Stimulated activated CD4-positive, alpha-beta T cell treated with anti-CD3 and anti-CD28 coated beads, Interleukin-2, amount 100 ng/mL, for 24 hours (primary cell): ENCODE measurements at places on chromosomes 2 and 18.

GRCh38 chr2:141554810-141555209, 576.0 kb downstream of the LRP1B start:
- no peak for DNase-seq

GRCh38 chr18:48819276-48819675, 131.5 kb downstream of the SMAD7 start:
- DNase-seq: peak; percentile 11

DNA sequence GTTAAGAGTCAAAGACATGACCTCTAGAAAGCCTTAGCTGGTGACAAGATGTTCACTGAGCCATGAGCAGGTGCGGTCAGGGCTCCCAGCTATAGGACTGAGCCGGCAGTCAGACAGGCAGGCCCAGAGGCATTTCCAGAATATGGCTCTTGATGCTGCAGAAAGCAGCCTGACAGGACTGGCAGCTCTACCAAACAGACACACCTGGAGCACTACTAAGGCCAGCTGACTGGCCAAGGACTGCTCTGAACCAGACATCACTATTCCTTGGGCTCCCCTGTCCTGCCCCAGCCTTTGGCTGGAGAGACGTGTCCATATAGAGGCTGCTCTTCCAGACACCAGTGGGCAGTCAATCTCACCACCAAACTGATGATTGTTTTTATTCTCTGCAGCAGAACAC, 98.8 kb downstream of the RIF1 start:
- no peak for DNase-seq

- no peak for DNase-seq
Observed at GRCh38 chr18:3218819-3219218, 949 bp downstream of the MYOM1 start.

DNA sequence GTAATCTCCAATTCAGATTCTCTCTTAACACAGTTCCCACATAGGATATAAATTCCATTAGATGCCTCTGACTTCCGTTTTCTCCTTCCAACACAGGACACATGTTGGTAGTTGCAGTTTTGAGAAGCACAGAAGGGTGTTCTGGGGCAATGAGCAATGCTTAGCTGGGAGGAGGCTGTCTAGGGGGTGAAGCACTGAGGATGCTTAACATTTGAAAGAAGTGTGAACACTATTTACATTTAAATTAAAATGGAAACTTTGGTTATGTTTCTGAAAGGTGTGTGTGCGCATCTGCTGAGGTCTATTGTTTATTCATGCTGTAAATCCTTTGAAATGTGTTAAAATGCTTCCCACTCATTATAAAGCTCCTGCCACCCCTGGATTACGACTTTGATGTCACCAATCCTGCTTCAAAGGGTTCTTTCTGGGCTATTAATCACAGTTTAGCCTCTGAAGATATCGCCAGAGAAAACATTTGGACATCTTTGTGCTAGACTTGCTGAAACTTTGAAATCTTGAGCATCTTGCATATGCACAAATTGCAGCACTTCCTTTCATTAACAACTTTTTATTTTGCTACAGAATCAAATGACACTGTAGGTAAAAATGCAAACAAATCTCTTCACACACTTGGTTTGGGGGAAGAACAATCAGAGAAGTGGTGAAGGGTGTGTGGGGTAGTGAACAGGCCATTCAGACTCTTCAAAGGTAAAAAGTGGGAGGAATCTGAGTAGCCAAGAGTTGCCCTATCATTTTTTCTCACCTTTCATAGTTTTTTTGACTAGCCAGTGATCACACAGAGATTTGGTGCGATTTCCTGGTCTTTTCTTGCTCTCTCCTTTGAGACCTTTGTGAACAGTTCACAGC, 258.4 kb downstream of the MYO3B start:
- DNase-seq: no peak

DNA sequence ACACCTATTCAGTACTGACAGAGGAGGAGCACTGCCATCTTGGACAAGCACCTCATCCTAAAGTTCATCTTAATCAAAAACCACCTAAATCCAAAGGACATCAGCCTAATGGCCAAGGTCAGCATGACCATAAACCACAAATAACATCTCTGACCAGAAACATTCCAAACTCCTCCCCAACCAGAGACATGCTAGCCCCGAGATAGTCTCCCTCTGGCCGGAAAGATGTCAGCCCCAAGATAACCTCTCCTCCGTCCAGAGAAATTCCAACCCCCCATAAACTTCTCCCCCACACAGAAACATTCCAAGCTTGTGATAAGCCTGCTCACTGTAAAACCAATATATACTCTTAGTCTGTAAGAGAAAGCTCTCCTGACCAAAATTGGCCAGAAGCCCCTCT, 260.6 kb downstream of the CLIP4 start:
- no peak for DNase-seq

DNA sequence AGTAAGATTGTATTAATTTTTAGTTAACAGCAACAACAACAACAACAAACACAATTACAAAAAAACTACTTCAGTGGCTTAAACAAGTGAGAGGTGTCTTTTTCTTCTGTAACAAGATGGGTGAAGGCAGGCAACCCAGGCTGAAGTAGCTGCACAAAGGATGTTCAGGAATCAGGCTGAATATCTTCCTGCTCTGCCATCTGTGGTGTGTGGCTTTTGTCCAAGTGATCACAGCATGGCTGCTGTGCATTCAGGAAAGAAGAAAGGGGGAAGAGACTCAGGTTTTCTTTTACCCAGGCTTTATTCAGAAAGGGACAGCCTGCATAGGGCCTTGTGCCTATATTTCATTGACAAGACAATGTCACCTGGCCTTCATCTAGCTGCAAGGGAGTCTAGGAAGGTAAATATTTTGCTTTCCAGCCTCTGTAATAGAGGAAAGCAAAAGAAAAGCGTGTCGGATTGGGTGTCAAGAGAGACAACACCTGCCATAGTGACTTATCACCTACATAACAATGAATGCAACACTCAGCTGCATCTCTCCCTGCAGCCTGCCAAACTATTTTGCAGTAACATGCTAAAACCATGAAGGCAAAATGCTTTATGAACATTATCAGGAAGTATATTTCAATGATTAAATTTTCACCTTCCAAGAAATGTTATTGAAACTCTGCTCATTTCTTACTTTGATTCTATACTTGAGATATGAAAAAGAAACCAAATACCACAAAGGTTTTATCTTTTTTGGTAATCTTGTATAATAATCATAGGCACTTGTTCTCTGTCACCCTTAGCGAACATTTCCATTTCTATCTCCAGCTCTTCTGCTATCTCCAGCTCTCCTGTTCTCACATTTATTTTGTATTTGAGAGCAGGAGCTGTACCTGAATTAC, 14.6 kb downstream of the G6PC2 start:
- no peak for DNase-seq

DNA sequence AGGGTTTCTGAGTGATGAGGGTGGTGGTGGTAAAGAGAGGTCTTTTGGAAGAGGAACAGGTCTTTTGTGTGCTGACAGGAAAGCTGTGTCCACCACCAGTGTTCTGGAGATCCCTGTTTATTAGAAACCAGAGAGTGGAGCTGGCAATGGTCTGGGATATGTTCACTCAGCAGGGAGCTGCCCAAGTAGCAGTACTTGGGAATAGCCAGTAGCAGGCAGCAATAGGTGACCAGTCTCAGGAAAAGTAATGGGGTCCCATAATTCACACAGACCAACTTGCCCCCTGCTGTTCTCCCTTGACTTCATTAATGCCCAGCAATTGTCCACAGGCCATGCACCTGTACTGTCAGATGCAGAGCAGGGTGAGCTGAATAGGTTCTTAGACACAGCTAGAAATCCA, 1.8 kb downstream of the TSPYL6 start:
- DNase-seq: no peak

DNA sequence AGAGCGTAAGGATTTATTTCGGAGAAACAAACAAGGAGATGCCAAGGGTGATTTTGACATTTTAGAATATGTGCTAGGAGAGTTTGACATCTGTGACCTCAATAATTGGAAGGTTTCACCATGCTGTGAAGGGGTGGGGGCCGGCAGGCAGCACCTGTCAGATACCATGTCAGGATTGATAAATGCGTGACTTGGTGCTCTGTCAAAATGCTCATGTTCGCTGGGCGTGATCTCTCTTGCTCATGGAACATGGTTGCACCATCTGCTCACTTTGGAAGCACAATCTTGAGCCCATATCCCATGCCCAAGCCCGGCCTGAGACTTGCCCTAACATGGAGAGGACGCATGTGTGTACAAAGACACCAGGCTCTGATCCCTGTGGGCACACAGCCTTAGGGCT, 347.6 kb downstream of the RNF144A start:
- DNase-seq: no peak

- DNase-seq: no peak
Observed at GRCh38 chr2:164711766-164712138, 90.5 kb upstream of the GRB14 start.

DNA sequence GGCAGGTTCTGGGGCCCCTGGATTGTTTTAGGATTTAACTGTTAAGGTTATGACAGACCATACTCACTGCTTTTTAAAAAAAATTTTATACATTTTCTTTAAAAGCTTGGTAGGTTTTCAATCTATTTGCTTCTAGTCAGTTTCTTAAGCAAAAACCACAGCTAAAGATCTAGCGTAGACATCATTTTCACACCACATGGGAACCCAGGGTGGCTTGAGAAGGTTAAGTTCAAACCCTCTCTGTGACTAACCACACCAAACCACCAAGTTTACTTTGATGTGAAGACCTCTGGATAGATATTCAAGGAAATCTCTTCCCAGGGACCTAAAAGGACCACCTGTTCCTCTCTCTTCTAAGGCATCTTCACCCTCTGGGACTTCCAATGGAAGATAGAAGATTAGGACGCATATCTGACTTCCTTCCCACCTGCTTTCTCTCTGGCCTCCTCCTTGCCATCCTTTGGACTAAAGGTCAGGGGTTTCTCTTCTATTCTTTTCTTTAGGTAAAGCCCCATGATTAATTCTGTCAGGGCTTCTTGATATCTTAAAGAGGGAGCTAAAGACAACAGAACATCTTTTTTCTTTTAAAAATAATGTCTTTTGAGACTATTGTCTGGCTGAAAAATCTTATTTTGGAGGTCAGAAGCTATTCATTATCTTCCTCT, 32.3 kb downstream of the FOSL2 start:
- no peak for DNase-seq

GRCh38 chr18:22813648-22814328, 119.3 kb upstream of the RBBP8 start:
- DNase-seq: no peak

GRCh38 chr2:189285962-189286645, 106.5 kb upstream of the COL5A2 start:
- DNase-seq: no peak

DNA sequence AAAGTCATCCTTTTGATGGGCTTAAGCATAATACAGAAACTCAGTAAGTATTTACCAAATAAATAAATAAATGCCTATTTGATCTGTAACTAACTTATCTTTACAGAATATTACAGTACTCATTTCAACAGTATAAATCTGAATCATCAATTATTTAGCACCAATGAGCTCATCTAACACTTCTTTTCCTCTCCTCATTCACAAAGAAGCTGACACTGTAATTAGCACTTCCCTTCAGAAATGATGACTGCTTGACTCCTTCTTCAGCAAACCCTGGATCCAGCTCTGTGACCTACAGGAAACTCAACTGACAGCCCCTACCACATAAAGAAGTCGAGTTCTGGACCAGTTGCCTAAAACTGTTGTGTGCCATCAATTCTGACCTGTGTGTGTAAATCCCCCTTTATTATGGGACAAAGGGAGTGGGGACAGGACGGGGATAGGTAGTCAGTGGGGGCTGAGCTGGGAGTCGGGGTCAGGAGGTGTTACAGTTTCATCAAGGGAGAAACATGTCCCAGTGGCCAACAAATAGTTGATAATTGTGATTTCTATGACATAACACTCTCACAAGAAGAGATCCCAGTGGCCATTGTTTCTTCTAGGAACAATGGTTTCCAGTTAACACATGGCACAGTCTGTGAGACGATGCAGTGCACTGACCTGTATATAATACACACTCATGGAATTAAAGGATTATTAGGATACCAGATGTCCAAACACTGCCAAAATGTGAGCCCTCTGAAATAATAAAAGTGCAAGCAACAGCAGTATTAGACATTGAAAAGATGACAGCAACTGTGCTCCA, 68.7 kb downstream of the STK39 start:
- no peak for DNase-seq

- DNase-seq: peak; percentile 39
Observed at GRCh38 chr2:214410918-214411554, at the start of gene VWC2L. TSS of gene VWC2L (plus strand) at chr2:214411054. CDS start at chr2:214414194, 3,140 bp downstream.

GRCh38 chr2:182349268-182349667, 77.6 kb downstream of the PDE1A start:
- no peak for DNase-seq

DNA sequence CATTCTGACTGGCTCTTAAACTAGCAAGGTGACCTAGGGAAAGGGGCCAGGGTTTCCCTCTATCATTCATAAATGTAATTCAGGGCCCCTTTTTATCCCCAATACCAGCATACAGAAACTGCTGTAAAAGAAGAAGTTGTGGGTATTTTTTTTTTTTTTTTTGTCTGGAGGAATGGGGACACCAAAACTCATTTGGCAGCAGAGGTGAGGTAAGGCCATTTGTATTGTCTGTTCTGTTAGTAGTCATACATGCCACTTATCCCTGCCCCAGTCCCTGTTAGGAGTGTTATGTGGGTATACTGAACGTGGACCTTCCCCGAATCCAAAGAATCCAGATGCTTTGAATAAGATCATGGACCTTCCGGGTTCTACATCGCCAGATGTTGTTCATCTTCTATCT, 1.7 kb downstream of the SEPTIN2 start:
- no peak for DNase-seq

- DNase-seq: no peak
Observed at GRCh38 chr2:3547915-3548314, 10.2 kb downstream of the RNASEH1 start.

GRCh38 chr2:195737511-195738325, 80.7 kb downstream of the SLC39A10 start:
- no peak for DNase-seq

GRCh38 chr2:164739966-164740365, 101.7 kb downstream of the COBLL1 start:
- DNase-seq: no peak

GRCh38 chr2:231347081-231347480, 48.4 kb upstream of the B3GNT7 start:
- DNase-seq: no peak

- peak; percentile 69 for DNase-seq
Observed at GRCh38 chr2:97718051-97718882, 4.9 kb downstream of the ZAP70 start.
